ENCODE measurements at places on chromosomes 2 and 18.

GRCh38 chr2:48287976-48288375 is 242.0 kb upstream of the STON1 start:
- no peak for DNase-seq

GRCh38 chr2:118667964-118668363 is 179.5 kb downstream of the EN1 start:
- no peak for DNase-seq

DNA sequence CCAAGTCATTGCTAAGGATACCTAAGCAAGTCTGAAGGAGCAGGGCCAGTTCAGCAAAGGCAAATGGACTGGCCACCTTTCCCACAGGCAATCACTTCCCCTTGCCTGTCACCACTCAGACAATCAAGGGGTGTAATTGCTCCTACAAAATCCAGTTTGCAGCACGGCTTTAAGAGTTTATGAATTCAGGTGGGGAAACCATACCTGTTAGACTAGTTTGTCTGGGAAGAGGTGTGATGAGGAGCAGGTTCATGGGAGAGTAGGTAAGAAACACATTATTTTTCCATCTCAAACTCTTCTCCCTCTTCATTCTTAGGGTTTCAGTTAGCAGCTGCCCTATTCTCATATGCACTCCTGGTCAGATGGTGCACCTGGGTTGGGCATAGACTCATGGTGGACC is 102.5 kb downstream of the EVA1A start:
- DNase-seq = no peak

GRCh38 chr2:40283111-40283909 is 168.6 kb downstream of the SLC8A1 start:
- no peak for DNase-seq

DNA sequence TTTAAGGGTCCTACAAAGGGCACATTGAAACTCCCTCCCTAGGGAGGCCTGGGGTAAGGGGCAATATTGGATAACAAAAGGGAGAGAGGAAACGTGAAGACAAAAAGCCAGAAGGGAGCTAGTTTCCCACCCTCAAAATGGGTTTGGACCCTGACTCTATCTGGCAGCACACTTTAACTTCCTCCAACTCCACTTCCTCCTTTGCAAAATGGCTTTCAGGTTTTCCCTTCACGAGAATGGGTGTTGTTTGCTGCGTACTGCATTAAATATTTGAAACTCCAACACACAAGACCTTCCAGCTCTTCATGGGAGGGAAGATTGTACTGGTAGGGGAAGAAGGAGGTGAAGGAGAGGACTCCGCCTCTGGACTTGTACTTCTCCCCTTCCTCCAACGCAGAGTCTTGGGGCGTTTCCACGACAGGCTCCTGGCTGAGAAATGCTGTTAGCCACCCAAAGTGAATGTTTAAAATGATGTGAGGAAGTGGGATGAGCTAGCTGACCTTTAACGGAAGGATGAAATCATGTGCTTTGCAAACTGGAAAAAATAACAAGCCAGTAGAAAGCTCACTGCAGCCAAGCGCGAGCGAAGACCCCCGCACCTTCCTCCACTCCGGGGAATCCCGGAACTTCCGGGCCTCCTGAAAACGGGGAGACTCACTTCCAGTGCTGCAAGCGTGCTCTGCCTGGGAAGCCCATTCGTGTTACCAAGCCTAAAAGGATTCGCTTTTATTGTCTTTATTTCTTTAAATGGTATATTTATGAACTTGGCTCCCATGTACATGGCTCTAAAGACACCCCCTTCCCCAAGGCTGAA is 85.6 kb downstream of the VIT start:
- DNase-seq = no peak

GRCh38 chr18:76458522-76459311 is 36.3 kb downstream of the ZNF516 start:
- no peak for DNase-seq

DNA sequence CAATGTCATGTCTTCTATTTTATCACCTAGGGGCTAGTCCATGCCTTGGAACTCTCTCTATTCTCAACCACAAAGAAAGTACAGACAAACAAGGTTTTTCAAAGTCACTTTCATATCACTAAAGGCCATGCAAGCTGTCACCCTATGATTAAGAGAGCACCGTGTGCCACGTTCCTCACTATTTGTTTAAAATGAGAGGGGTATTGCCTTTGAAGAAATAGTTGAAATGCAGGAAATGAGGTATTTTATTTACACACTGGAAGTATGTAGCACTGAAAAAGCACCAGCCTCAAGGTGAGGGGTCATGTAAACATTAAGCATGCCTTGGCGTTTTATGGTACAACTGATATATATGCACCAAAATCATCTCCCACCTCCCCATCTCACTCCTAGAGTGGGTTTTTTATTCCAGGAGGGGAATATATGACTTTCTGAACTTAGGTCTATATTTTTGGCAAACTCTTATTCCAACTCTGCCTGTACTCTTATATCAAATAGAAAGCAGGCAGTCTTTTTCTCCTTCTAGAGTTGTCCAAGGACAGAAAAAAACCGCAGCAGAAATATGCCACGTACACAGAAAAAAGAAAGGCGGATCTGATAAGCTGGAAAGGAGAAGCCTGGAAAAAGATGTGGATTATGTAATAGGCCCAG is 53.5 kb downstream of the VSNL1 start:
- DNase-seq = no peak

DNA sequence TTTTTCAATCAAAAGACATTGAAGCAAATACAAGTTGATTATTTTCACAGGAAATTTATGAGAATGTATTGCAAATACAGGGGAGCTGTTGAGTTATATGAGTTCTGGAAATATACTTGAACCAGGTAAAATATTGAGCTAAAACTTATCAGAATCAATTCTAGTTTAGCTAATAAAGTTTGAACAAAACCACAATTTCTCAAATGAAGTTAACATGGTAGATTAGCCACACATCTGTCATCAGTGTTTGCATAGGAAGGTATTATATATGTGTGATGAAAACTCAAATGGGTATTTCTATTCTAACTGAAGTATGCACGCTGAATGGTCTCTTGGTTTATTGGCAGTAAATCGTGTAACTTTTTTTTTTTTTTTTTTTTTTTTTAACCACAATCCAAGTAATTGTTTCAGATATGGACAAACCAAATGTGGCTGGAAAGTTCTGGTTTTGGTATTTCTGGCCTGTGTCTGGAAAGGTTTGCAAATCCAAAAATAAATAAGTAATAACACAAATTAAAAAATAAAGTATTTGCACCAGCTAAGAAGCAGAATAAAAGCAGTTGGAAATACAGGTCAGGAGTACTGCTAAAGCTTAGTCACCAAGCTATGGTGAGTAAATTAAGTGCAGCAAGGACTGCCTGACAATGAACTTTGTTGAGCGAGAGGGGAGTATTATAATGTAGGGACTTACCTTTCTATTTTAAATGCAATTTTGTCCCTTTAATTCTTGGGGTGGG is 479.1 kb upstream of the FANCL start:
- DNase-seq = no peak

- no peak for DNase-seq
These were observed 48.4 kb downstream of the MTX2 start for GRCh38 chr2:176317623-176318065.

DNA sequence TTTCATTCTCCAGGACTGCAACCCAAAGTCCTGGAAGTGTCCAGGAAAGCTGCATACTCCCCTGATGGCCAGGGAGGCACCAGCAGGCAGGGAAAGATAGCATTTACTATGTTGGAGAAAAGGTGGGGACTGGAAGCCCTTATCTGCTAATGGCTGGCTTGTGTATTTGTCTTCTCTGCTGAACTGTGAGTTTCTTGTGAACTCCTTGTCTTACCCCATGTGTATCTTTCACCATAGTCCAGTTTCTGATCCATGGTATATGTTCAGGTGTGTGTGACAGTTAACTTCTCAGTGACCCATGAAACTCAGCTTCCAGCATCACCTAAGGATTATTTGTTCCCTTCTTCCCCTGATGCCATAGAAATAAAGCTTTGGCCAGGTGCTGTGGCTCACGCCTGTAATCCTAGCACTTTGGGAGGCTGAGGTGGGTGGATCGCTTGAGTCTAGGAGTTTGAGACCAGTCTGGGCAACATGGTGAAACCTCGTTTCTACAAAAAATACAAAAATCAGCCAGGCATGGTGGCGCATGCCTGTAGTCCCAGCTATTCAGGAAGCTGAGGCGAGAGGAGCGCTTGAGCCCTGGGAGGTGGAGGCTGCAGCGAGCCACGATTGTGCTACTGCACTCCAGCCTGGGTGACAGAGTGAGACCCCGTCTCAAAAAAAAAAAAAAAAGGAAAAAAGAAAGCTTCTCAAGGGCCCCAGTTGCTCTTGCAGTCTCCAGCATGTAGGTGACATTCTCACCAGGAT is 112.8 kb upstream of the MAP4K3 start:
- DNase-seq = no peak

DNA sequence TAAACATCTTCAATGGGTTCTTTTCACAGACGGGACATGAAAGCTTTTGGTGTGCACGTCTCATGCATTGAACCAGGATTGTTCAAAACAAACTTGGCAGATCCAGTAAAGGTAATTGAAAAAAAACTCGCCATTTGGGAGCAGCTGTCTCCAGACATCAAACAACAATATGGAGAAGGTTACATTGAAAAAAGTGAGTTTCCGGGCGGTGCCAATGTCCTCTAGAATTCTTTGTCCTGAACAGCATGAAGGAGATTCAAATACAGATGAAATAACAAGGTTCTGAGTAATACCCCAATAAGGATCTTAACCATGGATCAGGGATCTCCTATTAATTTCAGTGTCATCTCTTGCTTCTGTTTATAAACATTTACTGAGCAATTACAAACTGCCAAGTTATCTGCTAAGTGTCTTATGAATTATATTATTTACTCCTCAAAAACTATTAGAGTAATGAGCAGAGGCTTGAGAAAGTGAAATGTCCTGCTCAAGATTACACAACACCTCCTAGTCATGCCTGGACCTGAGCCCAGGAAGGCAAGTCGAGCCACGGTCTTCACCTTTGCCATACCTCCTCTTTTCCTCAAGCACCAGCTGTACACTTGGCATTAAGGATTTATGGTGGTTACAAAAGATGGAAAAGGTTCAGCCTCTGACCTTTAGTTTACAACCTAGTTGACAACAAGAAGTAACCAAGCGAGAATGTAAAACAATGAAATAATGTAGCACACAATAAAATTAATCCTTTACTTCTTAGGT is 22.6 kb downstream of the DHRS9 start:
- no peak for DNase-seq
